Stimulated activated CD4-positive, alpha-beta T cell treated with anti-CD3 and anti-CD28 coated beads, Interleukin-4, amount 100 ng/mL, for 1 hour (primary cell): ENCODE measurements at places on chromosomes 16 and 17.

- no peak for DNase-seq
These were observed 3.8 kb upstream of the P4HB start for GRCh38 chr17:81863833-81864768.

- DNase-seq = peak; percentile 61
These were observed 516 bp downstream of the CPNE2 start for GRCh38 chr16:57092786-57093411.

- no peak for DNase-seq
These were observed 39.7 kb downstream of the BRCA1 start for GRCh38 chr17:43085474-43085873.

- DNase-seq = peak; percentile 56
These were observed 28.3 kb downstream of the TTC19 start for GRCh38 chr17:16027708-16028584.

- DNase-seq = peak; percentile 31
These were observed 111.4 kb downstream of the UTP18 start for GRCh38 chr17:51371732-51372151.

DNA sequence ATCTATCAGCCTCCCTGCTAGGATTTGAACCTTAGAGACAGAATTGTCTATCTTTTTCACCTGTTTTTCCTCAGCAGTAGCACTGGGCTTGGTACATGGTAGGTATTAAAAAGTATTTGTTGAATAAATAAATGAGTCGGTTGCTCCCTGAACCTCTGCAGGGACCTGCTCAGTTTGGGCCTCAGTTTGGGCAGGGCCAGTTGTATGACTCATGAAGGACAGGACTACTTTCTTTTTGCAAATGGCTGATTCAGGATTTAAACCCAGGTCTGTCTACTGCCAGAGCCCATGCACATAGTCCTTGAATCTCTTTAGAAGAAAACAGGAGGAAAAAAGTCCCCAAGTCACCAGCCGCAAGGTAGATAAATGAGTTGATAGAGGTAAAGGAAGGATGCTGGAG, 3.1 kb downstream of the MMP2 start:
- DNase-seq = no peak
